Thoracic aorta (tissue), 2 donors: ENCODE measurements at places on chromosomes 3 and 15. TPM values are rescaled to one million over a fixed set of nuclear protein-coding genes. Genes with fewer than 3 reads are reported as not detected.
A peak's percentile ranks its signal among the peaks of the same experiment; 100 is the strongest.

- no peak for DNase-seq
- no peaks in the 10 kb centered on the region for H3K36me3 ChIP-seq
- H3K27ac ChIP-seq = no peak overlapping the region
- H3K4me1 ChIP-seq = no peaks in the 10 kb centered on the region
These were observed 38.7 kb upstream of the NSMCE3 start for GRCh38 chr15:29308299-29308698.

DNA sequence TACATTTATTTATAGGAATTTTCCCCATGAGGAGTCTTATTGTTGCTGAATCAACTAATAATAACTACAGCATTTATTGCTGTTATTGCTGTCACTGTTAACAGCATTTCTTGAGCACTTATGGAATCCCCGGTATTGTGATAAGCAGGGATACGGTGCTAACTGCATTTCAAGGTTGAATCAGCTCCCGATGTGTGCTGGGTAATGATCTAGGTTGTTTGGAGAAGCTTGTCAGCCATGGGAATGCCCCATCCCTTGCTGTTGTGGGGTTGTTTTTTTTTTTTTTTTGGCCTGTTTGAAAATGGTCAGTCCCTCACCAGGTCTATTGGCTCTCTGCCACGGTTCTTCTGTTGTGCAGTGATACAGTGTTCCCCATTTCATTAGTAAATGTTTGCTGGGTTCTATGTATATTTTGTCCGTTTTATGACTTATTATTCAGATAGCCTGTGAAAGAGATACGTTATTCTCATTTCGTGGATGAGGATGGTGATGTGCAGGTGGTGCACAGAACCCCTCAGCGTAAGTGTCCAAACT, 48.5 kb downstream of the MED12L start:
- no peaks in the 10 kb centered on the region for H3K27me3 ChIP-seq
- H3K4me3 ChIP-seq = peak overlapping the region; percentile 34
- H3K27ac ChIP-seq = no peak overlapping the region
- H3K4me1 ChIP-seq = peaks cover 5% of the 10 kb centered on the region

GRCh38 chr3:178439504-178439903, 96.7 kb upstream of the KCNMB2 start:
- no peaks in the 10 kb centered on the region for H3K27me3 ChIP-seq
- no peak for DNase-seq
- no peaks in the 10 kb centered on the region for H3K36me3 ChIP-seq
- H3K4me1 ChIP-seq = no peaks in the 10 kb centered on the region
- H3K4me3 ChIP-seq = no peak overlapping the region

- no peak overlapping the region for H3K4me3 ChIP-seq
- peaks cover 8% of the 10 kb centered on the region for H3K36me3 ChIP-seq
- no peaks in the 10 kb centered on the region for H3K27me3 ChIP-seq
- DNase-seq = no peak
These were observed 52.7 kb downstream of the TLE3 start for GRCh38 chr15:70045045-70045444.

- H3K4me3 ChIP-seq = no peak overlapping the region
- no peaks in the 10 kb centered on the region for H3K36me3 ChIP-seq
- DNase-seq = no peak
- no peaks in the 10 kb centered on the region for H3K4me1 ChIP-seq
These were observed 79.6 kb downstream of the CRYGS start for GRCh38 chr3:186464424-186465093.

DNA sequence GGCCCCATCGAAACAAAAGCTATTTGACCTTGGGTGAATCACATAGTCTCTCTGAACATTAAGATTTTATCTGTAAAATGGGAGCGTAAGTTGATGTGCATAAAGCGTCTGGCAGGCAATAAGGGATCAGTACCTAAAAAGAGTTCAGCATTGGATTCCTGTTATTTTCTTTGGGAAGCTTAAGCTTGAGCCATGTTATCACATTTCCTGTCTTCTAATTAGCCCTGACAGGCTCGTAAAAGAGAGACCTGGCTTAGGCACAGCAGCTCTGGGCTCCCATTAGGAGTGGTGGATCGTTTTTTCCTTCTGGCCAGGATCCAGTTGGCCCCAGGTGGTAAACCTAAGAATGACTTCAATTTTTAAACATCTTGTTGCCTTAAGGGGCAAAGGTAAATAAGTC, 26.0 kb upstream of the CA12 start:
- DNase-seq = no peak
- no peak overlapping the region for H3K27ac ChIP-seq
- H3K27me3 ChIP-seq = no peaks in the 10 kb centered on the region
- H3K4me3 ChIP-seq = no peak overlapping the region
- no peaks in the 10 kb centered on the region for H3K36me3 ChIP-seq

- H3K4me1 ChIP-seq = peaks cover 19% of the 10 kb centered on the region
- no peak overlapping the region for H3K27ac ChIP-seq
- no peak for DNase-seq
- peaks cover 84% of the 10 kb centered on the region for H3K36me3 ChIP-seq
- H3K27me3 ChIP-seq = no peaks in the 10 kb centered on the region
- no peak overlapping the region for H3K4me3 ChIP-seq
These were observed 47.7 kb downstream of the ANXA2 start for GRCh38 chr15:60350108-60350507.

DNA sequence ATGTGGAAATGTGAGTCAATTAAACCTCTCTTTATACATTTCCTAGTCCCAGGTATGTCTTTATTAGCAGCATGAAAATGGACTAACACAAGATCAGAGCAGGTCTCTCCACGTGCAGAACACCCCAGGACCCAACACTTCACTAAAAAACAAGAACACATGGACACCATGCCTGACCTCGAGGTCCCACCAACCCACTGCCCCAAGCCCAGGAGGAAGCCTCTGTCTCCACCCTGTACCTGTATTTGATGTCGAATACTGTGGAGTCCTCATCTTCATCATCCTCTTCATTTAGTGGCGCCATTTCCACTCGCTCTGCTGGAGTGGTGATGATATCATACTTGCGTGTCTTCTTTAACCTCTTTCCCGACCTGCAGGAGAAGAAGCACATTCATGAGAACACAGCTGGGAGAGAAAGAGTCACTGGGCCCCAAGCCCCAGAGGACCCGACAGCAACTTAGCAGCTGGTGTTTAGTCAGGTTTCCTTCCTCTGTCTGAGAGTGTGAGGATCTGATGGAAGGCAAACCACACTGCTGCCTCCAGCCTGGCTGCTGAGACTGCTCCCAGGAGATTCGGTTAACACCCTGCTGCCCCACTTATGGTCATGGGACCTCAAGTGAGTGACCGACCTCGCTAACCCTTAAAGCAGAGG, 25.5 kb downstream of the FAM174B start:
- H3K4me3 ChIP-seq = no peak overlapping the region
- no peaks in the 10 kb centered on the region for H3K27me3 ChIP-seq
- DNase-seq = no peak
- H3K4me1 ChIP-seq = peaks cover 8% of the 10 kb centered on the region
- no peak overlapping the region for H3K27ac ChIP-seq

- H3K36me3 ChIP-seq = no peaks in the 10 kb centered on the region
- no peak overlapping the region for H3K4me3 ChIP-seq
These were observed 90.1 kb upstream of the BHLHE40 start for GRCh38 chr3:4888913-4889846.

- no peak for DNase-seq
- H3K36me3 ChIP-seq = no peaks in the 10 kb centered on the region
- H3K4me3 ChIP-seq = no peak overlapping the region
These were observed 80.2 kb downstream of the FMN1 start for GRCh38 chr15:33114374-33114717.

- H3K4me1 ChIP-seq = no peaks in the 10 kb centered on the region
- DNase-seq = no peak
- H3K27me3 ChIP-seq = no peaks in the 10 kb centered on the region
- no peaks in the 10 kb centered on the region for H3K36me3 ChIP-seq
- H3K4me3 ChIP-seq = no peak overlapping the region
These were observed 15.2 kb upstream of the KLHL24 start for GRCh38 chr3:183620252-183620628.

DNA sequence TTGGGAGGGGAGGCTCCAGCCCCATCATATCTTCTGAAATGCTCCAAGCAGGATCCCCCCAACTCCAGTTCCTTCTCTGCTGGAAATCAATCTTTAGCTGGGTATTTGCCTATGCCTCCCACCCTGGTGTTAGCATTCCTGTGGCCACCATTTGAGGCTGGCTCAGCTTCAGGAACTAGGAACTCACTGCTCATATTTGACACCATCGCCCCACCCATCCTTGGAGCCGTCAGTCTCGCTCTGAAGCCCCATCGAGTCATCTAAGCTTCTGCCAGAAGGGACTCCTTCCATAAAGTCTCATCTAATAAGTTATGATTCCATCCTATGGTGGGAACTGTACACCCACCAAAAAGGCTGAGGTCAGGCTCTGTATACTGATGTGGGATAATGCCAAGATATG, 26.4 kb downstream of the PRKCD start:
- H3K27me3 ChIP-seq = no peaks in the 10 kb centered on the region
- peaks cover 58% of the 10 kb centered on the region for H3K36me3 ChIP-seq
- H3K4me1 ChIP-seq = no peaks in the 10 kb centered on the region

DNA sequence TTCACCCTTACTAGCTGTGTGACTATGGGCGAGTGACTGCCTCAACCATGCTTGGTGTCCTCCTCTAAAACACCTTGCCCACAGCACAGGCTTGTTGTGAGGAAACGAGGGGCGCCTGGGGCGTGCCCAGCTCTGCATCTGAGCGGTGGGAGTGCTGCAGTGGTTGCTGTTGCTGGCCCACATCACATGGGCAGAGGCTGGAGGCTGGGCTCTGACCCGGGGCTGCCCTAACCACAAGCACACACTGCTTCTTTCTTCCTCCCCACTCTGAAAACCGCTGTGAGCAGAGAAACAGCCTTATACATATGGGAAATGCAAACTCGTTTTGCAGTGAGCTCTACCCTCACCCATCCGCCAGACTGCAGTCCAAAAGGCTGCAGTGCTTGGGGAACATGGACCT, 74.8 kb upstream of the RPL32 start:
- no peak overlapping the region for H3K27ac ChIP-seq
- DNase-seq = no peak
- H3K36me3 ChIP-seq = peaks cover 53% of the 10 kb centered on the region
- peaks cover 3% of the 10 kb centered on the region for H3K4me1 ChIP-seq
- H3K4me3 ChIP-seq = no peak overlapping the region
- no peaks in the 10 kb centered on the region for H3K27me3 ChIP-seq

GOLGA8G gene
- total RNA-seq = not detected

LINGO1 gene
- total RNA-seq = 4.6 TPM

STXBP5L gene
- total RNA-seq = 0.07 TPM

MME gene
- total RNA-seq = 4.3 TPM

SLC6A20 gene
- 0.28 TPM for total RNA-seq

SUMF1 gene
- total RNA-seq = 63.5 TPM

XIRP1 gene
- not detected for total RNA-seq

PLA2G4D gene
- total RNA-seq = not detected

MNS1 gene
- total RNA-seq = 0.28 TPM

GATM gene
- 27.6 TPM for total RNA-seq

SYNM gene
- total RNA-seq = 102 TPM

TMEM266 gene
- total RNA-seq = not detected

PROS1 gene
- total RNA-seq = 180 TPM

KBTBD13 gene
- total RNA-seq = 0.63 TPM
